ENCODE measurements at places on chromosomes 3 and 15.
A peak's percentile ranks its signal among the peaks of the same experiment; 100 is the strongest.

- no peak for DNase-seq
These were observed 97.1 kb upstream of the CHL1 start for GRCh38 chr3:99506-99905.

GRCh38 chr3:17110660-17111396, 226.1 kb downstream of the PLCL2 start:
- no peak for DNase-seq

- no peak for DNase-seq
These were observed 26.0 kb downstream of the NBEAL2 start for GRCh38 chr3:47005212-47006144.

GRCh38 chr3:56251343-56251945, 216.8 kb downstream of the ERC2 start:
- DNase-seq = peak; percentile 10

GRCh38 chr3:119120480-119120879, 25.5 kb upstream of the TEX55 start:
- DNase-seq = no peak

DNA sequence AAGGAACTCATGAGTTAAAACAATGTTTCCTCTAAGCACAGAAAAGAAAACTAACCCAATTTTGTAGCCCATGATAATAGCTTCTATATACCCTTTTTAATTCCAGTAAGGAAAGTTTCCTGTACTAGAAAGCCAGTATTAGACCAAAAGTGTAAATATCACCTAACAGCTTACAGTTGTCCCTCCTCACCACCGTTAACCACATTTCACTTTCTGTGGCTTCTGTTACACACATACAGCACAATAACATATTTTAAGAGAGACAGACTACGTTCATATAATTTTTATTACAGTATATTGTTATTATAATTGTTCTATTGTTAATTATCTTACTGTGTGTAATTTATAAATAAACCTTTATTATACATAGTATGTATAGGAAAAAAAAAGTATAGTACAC, 74.1 kb downstream of the ZNF280D start:
- no peak for DNase-seq

DNA sequence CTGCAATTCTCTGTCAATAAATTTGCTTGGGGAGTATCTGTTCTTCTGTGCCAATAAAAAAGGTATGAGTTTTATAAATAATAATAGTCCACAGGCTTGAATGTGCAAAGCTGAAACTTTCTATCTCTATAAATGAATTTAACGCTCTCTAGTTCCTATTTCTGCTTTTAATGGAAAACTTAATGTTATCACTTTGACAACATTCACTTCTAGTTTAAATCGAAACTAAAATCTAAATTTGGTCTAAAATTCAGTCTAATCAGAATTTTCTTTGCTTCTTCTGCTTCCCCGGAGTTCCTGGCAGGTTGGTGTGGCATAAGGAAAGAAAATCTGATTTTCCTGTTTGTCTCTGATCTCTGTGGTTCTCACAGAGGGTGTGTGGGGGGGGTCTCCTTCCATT, 450.1 kb upstream of the TBL1XR1 start:
- no peak for DNase-seq

DNA sequence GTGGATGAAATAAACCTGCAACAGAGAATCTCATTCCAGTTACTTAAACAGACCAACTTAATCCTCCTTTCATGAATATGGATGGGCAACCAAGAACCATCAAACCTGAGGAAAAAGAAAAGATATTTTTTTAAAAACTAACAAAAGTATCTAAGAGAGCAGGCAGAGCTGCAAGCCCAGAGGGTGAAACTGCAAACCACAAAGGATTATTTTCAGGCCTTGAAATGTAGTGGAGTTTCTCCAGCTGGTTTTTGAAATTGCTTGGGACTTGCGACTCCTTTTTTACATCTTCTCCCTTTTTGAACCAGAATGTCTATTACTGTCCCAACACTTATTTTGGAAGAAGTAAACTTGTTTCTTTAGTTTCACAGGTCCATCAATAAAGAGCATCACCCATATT, 87.4 kb downstream of the STAG1 start:
- no peak for DNase-seq

- DNase-seq = no peak
These were observed 559.4 kb downstream of the NR2F2 start for GRCh38 chr15:96889734-96890480.

DNA sequence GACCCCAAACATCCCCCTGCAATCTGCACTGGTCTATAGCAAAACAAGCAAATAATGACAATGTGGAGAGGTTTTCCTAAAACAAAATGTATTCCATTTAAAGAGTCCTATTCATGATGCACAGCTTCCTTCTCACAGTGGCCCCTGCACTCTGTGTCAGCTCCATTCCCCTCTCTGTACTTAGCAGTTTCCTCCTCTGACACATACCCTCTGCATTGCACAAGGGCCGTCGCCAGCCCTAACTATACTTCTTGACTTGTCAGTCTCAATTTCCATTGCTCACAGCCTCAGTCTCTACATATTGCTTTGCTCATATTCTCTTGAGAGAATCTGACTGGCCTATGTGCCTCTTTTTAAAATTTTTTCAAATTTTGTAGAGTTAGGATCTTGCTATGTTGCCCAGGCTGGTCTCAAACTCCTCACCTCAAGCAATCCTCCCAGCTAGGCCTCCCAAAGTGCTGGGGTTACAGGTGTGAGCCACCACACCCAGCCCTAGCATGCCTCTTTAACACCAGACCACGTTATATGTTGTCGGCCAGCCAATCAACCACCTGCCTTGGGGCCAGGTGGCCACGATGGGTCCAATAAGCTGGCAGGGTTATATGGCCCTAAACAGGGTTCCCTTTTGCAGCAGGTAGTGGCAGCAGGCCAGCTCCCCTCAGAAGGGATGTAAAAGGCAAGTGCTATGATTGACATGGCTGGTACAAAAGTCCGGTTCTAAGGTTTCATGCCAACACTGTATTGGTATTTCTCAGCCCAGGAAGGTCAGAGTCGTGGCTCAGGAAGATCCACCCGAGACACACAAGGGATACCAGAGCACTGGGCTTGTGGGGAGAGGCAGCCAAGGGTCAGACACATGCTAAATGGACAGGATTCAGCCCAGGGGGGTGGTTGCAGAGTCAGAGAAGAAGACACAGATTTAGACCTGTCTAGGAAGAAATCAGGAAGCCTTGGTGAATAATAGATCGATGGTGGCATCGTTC, 59.0 kb upstream of the SMAD3 start:
- no peak for DNase-seq

DNA sequence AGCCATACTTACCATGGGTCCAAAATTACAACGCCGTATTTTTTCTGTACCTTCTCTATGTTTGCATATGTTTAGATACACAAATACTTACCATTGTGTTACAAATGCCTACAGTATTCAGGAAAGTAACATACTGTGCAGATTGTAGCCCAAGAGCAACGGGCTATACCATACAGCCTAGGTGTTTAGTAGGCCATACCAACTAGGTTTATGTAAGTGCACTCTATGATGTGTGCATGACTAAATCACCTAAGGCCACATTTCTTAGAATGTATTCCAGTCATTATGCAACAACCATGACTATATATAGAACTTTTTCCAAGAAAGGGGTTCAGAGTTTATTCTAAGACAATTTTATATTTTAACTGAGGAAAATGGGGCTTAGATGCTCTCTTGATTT, 411.7 kb downstream of the MAGI1 start:
- DNase-seq = no peak

DNA sequence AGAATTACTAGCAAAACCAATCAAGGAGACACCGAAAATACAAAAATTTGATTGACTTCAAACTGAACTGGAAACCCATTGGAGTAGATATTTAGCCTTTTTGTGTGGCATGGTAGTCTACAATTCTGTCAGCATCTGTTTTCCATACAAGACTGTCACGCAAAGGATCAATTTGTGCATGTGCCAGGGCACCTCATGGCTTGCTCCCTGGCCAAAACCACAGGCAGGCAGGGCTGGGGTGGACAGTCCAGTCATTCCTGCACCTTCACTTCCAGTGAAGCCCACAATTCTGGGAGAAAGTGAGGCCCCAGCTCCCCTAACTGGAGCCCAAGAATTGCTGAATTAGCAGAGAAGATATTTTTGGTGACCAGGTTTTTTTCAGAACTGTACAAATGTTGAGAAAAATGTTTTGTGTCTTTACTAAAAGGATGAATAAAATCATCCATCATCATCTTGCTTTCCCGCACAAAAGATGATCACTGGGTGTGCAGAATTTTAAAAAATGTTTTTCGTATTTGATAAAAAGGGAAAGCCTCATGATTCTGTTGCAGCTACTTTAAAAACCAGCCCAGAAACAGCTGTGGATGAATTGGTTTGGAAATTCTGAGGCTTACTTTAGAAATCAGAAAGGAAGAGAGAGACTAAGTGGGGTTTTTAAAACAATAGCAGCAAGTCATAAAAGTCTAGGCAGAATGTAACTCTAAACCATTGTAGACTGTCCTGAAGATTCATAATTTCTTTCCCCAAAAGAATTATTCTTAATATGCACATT, 86.4 kb downstream of the PCCB start:
- no peak for DNase-seq

All from stimulated activated naive CD8-positive, alpha-beta T cell treated with anti-CD3 and anti-CD28 coated beads, Interleukin-15, Interleukin-2, amounts not matched to agents 100 U/mL and 50 U/mL, for 24 hours (primary cell).